Fibroblast of the conjunctiva (primary cell): ENCODE measurements at places on chromosomes 5 and 9.

GRCh38 chr9:92875373-92875772 is 2.5 kb downstream of the ZNF484 start:
- no peak for DNase-seq

DNA sequence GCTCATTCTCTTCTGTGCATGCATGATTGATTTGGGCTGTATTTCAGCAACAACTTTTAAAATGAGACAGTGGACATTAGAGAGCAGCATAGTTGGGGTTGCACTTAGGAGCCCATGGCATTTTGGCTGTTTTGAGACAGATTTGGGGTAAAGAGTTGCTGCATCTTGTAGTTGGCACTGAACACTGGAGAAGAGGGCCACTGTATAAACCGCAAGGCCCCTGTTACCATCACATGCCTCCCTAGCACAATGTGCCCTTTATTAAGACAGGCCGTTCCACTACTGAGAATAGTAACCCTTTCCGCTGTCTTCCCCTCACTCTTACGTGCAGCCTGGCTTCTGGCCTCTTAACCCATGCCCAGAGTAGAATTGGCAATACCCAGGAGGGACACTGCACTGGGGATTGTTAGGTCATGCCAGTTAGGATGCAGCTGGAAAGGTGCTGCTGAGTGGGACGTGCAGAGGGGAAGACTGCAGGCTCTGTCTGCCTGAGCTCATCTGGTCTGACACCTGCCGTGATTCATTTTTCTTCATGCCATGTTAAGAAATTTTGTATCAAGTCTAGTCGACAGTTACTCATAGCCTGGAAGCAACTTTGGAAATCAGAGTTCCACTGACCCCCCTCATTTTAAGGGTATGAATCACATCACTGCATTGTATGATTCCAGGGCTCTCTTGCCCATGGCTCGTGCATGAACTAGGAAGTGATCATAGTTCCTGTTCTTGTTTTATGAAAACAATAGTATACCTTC is 146.9 kb upstream of the DMRT1 start:
- no peak for DNase-seq

GRCh38 chr5:117131876-117132275 is 557.3 kb upstream of the SEMA6A start:
- DNase-seq = no peak

DNA sequence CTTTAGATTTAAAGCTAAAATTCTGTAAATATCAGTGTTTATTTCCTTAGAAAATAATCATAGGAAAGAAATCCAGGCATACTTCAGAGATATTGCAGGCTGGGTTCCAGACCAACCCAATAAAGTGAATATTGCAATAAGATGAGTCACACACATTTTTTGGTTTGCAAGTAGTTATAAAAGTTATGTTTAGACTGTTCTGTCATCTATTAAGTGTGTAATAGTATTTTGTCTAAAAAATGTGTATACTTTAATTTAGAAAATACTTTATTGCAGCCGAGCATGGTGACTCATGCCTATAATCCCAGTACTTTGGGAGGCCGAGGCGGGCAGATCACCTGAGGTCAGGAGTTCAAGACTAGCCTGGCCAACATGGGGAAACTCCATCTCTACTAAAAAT is 6.9 kb upstream of the RIC1 start:
- DNase-seq = peak; percentile 56

- DNase-seq = no peak
These were observed 88.1 kb upstream of the EPB41L4B start for GRCh38 chr9:109408759-109409462.
